ENCODE measurements at places on chromosomes 1 and 21.

DNA sequence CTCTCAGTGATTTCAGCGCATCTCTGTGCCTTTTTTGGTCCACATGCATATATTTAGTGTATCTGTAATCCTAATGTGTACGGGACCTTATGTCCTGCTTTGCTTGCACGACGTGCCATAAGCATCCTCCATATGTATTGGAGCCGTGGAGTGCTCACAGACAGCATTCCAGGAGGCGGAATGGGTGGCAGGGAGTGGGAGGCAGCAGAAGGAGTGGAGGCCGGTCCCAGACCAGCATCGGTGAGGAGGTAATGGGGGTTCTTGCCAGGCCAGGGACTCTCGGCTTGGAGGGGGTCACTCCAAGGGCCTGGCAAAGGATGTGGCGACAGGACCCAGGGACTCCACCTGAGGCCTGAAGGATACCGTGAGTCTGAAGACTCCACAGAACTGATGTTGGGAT is 185.0 kb downstream of the CAMTA1 start:
- no peak for DNase-seq

DNA sequence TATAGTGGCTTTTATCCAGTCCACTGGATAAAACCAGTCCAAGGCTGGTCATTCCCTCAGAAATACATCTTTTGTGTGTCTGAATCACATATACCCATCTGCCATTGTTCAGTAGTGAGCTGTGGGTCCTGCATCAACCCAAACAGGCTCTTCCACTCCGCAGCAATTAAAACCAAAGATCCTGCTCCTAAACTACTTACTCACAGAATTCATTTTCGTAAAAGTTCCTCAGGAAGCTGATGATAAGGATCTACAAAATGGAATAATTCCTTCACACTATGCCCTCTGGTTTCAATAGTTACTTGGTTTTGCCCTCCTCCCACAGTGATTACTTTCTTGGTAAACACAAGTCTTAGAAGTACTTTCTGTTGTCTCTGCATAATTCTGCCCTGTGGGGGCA is 5.1 kb upstream of the MFSD2A start:
- no peak for DNase-seq

GRCh38 chr1:31707711-31708110 is 3.9 kb upstream of the COL16A1 start:
- DNase-seq = no peak

- no peak for DNase-seq
Observed at GRCh38 chr1:897226-897625, 26.5 kb upstream of the SAMD11 start.

GRCh38 chr1:193070386-193070753 is 11.0 kb downstream of the RO60 start:
- DNase-seq = no peak

- DNase-seq = no peak
Observed at GRCh38 chr1:56911098-56911938, 54.5 kb downstream of the C8B start.

DNA sequence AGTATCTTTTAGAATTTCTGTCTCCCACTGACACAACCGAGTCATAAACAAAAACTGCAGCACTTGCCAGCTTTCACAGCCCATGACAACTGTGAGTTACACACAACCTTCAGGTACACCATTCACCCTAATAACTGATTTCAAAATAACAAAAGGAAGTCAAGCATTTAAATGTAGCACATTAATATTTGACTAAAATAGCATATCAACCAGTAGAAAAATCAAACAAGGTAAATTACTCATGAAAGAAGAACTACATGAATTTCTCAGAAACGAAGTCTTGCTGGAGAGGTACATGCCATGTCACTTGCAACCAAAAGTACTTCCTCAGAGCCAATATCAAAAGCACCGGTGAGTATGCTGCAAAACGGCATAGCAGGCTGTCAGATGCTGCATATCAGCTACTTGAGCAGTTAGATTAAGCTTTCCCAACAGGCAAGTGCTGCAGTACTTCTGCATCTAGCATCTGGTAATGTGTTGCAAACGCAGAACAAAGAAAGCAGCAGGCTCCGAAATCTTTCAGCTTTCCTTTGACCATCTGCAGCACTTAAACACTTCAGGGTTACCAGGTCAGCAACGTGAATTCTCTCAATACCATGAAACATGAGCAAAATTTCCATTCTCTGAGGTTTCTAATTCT is 223.2 kb downstream of the SMYD3 start:
- DNase-seq = no peak

DNA sequence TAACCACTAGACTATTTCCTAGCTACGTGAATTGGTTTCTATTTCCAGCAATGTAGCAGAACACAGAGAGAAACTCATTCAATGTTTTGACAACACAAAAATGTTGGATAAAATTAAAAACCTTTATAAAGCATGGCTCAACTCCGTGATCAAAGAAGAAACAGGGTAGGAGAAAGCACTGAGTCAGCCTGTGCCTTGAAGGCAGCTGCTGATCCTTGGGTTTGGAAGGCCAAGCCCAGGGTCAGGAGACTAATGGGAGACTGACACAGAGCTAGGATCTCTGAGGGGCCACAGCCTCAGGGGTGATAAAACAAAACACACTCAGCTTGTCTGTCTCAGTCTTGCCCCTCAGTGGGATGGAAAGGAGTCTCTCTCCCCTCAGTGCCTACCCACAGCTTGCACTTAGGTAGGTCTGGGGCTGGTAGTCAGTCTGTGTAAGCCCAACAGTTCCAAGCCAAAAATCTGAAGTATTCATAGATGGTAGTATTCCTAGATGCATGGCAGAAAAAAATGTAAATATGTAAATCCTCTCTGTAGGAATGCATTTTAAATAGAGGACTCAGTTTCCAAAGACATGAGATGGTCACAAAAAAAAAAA is 53.3 kb downstream of the B3GALNT2 start:
- DNase-seq = no peak

GRCh38 chr1:20325844-20326420 is 35.3 kb downstream of the VWA5B1 start:
- no peak for DNase-seq

DNA sequence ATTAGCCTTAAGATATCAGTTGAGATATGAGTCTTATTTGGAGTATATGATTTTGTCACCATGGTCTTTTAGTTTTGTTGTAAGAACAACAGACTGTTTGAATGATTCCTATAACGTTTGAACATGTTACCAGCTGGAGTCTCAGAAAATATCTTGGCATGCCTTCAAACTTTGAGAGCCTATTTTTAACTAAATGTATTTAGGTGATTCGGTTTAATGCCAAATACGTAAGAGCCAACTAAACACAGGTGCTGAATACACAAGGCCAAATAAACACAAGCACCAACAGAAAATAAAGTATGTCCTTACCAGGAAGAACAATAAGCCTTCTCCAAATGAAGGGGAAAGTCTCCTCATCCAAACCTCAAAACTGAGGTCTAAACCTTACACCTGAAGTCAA is 48.6 kb downstream of the PRKACB start:
- no peak for DNase-seq

- DNase-seq = no peak
Observed at GRCh38 chr1:231354330-231355020, 16.4 kb downstream of the SPRTN start.

- DNase-seq = no peak
Observed at GRCh38 chr1:165496501-165496900, 47.3 kb upstream of the LRRC52 start.

- DNase-seq = no peak
Observed at GRCh38 chr1:40901886-40902852, 40.0 kb upstream of the CITED4 start.

GRCh38 chr1:157279138-157279801 is 141.1 kb upstream of the ETV3 start:
- no peak for DNase-seq

DNA sequence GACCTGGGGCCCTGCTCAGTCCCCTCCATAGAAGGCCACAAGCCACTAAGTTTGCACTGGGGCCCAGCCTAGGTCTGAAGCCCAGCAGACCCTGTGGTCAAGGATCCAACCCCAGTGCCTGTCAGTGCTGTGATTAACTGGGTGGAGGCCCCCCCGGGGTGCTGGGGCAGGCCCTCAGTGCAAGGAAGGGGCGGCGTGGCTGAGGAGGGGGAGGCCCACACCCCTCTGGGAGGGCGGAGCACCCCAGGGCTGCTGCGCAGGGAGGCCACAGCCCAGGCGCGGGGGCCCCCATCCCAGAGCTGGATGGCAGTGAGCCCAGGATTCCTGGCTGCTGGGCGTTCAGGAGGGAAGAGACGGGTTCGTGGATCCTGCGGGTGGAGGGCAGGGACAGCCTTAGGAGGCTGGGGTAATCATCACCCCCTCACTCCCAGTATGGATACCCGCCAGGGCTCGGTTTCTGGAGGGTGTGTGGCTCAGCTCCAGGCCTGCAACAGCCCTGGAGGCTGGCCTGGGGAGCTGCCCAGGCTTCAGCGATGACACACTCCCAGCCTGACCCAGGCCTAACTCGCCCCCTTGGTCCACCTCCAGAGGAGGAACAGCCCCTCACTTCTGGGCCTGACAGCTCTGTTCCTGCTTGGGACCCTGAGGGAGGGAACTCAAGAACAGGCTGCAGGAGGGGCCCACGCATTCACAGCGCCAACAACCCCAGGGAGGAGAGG is 890 bp downstream of the GJC2 start:
- DNase-seq = no peak

DNA sequence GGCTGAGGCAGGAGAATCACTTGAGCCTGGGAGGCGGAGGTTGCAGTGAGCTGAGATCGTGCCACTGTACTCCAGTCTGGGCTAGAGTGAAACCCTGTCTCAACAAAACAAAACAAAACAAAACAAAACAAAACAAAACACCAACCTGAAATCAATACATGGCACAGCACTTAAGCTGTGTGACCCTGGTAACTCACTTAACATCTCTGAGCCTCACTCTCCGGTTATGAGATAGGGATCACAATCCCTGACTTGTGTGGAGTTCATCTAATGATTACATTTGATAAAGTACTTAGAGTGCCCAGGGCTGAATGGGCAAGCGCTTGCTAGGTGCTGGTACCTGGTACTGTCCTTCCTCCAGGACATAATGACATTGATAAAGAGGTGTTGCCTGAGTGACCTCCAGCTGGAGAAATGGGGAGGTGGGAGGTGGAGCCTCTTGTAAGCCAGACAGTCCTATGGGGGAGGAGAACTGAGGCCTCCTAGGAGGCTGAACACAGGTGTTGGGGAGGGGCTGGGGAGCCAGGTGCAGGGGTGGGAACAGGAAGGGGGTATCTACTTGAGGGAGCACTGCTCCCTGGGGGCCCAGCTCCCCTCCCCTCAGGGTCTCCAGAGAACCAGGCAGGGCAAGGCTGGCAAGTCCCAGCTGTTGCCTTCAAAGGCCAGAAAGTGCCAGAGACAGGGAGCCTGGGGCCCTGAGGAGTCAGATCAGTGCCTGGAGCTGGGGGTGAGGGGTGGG is 17.9 kb downstream of the FOXO6 start:
- DNase-seq = peak; percentile 41
